CD4-positive, alpha-beta T cell treated with Interleukin-1 beta for 1 hour (primary cell): ENCODE measurements at places on chromosomes 5 and 9.

DNA sequence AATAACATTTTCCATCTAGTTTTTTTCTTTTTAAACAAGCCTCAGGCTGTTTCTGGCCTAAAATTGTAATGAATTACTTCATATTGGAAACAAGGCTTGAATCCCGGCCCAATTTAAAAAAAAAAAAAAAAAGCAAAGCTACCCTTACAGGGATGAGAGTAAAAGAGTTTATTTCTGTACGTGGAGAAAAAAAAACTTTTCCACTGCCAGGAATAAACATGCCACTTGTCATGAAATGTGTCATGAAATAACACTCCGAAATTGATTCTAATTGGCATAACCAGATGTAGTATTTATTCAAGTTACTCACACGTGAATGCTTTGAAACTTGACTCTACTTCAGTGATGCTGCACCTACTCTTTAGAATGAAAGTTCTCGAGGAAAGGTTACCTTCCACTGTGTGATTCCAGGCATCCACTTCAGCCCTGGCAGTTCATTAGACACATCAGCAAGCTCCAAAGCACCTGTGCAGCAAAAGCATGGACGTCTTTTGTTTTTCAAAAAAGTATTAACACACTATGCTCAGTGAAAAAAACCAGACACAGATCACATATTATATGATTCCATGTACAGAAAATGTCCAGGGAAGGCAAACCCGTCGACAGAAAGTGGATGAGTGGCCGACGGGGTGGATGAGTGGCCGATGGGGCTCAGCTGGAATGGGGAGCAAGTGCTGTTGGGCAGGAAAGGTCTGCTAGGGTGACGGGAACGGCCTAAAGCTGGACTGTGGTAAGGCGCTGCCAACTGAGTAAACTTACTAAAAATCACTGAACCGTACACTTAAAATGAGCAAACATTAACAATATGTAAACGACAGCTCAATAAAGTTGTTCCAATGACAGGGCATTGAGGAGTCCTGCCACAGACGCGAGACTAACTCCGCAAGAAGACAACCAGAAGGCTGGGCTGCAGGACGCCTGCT is 21.2 kb downstream of the NSUN2 start:
- DNase-seq: no peak

- DNase-seq: no peak
These were observed 327.1 kb upstream of the NUDT12 start for GRCh38 chr5:103889500-103890209.

DNA sequence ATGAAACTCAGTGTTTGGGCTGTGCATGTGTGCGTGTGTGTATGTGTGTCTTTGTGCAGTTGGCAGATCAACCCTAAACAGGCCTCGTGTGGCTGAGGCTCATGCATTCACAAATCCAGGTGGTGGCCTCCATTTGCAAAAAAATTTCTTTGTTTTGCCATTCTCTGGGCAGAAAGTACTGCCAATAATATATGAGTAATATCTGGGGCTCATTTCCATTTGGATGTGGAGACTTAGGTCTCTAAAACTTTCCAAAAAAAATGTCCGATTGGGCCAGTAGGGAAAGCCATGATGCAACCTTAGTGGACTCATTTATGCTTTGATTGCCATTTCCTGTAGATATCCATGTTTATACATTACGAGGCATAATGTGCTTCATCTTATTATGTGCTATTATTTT is 77.9 kb upstream of the RPS23 start:
- DNase-seq: no peak

DNA sequence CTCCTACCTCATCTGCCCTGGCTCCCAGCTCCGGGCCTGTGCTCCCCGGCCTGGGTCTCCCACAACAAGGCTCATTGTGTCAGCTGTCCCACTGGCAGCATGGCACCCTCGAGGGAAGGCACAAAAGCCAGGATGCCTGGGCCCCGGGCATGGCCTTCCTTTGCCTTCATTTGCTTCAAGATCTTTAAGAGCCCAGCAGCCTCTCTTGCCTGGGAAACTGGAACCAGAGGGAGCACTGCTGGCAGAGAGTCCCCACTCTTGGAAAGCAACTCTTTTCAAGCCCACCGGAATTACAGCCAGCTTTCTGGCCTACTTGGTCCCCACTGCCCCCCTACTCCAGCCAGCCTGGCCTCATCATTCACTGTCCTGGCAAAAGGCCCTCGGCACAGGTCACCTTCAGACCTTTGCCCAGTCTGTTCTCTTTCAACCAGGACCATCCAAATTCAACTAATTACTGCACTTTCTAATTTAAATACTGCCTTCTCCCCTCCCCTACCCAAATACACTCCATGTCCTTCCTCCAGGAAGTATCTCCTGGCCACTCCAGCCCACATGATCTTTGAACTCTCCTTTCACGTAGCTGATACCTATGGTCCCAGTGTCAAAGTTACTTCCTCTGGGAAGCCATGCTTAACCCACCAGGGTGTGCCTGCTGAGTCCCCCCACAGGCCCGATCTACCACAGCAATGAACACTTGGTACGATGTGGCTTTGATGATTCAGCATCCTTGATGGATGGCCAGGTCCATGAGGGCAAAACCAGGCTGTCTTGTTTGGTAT is 8.9 kb downstream of the ZER1 start:
- DNase-seq: no peak

DNA sequence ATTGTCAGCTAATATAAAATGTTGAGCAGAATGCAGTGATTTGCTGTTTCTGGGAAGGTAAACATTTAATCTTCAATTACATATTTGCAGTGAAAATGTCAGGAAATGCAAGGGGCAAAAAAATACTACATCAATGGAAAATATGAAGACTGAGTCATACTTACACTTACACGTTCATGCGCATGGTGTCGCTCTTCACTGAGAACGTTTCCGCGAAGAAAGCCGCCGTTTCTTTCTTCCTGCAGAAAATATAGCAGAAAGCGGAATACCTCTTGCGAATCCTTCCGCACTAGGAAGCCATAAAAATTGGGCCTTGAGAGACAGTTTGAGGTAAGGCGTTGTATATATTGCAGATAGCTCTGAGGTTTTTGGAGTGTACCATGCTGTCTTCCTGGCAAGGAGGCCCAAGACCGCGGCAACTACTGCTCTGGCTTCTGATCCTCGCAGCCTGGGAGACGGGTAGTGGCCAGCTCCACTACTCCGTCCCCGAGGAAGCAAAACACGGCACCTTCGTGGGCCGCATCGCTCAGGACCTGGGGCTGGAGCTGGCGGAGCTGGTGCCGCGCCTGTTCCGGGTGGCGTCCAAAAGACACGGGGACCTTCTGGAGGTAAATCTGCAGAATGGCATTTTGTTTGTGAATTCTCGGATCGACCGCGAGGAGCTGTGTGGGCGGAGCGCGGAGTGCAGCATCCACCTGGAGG is at the start of gene PCDHA13:
Gene PCDHA13, plus strand, starts transcription at position 236 of the 702 bp plus-strand sequence. Its CDS starts 145 bp downstream, at position 381.
- no peak for DNase-seq

DNA sequence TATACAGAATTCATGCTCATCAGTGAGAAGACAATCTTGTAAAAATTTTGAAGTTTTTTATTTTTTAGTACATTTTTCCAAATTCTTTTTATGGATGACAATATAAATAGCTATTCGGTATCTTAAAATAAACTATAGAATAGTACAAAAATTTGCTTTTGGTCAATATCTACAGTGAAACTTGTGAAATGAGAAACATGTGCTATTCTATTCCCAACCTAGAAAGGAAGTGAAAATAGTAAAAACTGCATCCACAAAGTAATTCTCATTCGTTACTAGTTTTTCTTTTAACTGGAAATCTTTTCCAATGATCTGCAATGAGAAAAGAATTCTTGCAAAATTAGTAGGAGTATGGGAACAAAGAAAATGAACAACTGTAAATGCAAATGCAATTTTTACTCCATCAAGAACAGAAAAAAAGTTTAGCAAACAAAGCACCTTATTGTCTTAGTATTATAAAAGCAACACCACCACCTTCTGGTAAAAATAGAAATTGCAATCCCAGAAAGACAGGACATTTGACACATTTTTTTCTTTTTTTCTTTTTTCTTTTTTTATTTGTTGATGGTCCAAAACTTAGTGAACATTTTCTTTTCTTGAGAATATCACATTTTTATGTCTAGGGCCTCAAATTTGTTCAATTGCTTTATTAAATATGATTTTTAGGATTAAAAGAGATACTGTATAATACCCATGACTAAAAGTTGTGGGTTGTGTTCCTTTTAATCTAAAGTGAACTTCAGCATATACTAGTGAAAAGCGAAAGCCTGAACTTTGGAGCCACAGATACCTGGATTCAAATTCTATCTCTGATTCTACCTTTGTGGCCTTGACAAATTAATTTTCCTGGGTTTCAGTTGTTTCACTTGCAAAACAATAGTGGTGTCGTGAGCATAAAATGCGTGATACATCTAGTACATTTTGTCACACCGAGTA is 72.3 kb downstream of the SLCO4C1 start:
- no peak for DNase-seq
